ENCODE measurements at places on chromosomes 12 and 14.

GRCh38 chr14:75282170-75282554 is 3.5 kb downstream of the FOS start:
- DNase-seq: no peak

DNA sequence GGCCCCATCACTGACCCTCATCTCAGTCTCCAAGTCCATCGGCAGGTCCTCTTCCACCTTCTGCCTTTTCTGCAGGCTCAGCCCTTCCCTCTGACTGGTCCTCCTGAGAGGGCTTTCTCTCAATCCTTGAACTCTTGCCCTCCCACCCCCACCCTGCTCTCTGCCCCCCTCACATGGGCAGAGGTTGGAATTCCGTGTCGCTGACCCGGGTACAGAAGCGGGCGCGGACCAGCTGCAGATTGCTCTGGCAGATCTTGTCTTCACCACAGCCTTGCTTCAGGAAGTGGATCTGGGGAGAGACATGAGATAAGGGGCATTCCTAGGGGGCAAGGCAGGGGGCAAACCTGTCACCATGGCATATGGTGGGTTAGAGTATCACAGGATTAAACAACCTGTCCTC is 12.4 kb downstream of the ITGA7 start:
- DNase-seq: no peak

DNA sequence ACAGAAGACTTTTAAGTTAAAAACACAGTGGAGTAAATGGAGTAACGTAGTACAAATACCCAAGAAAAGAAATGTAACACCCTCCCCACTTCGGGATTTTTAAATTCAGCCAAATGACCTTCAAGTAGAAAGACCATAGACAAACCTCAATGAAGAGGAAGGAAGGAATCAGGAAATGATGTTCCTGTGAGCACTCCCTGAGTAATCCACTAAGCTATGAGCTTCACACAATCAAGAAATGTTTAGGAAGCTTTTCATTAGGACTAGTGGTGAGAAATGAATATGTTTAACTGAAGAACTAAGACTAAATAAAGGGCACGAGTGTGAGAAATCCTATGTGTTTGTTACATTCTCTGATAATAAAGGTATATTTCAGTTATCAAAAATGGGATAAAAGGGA is 10.1 kb downstream of the TCL1A start:
- DNase-seq: no peak

DNA sequence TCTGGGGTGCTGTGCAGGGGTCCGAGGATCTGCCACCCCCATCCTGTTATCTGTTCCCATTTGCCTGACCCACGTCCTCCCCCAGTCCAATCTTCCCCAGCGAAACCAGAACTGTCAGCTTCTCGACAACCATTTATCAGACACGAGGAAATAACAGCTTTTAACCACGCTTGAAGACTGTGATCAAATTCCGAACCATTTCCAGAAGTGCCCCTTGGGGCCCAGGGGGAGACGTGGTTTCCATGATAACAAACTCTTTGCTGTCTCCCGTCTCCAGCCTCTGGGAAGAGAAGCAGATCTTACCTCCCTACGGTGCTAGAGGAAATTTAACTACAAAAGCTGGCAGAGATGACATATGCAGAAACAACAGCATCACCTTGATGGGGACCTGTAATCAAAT is 35.1 kb upstream of the SRRM4 start:
- DNase-seq: no peak

GRCh38 chr12:22366181-22366580 is 31.7 kb upstream of the ST8SIA1 start:
- DNase-seq: no peak

DNA sequence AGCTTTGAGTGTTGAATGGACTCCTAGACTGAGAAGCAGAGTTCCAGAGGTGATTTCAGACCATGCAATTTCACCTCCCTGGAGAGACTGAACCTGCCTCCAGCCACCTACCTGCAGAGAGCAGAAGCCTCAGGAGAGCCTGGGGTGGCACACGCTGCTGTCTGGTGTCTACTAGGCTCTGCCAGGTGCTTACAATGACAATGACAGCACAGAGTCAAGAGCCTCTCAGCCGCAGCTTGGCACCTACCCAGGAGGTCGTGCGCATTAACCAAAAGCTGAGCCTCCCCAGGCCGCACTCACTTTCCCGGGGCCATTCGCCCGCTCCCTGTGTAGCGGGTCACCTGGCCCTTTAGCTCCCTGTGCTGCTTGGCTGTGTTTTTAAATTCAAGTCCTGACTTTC is 63.2 kb downstream of the TESC start:
- DNase-seq: no peak

GRCh38 chr14:60184146-60184904 is 19.1 kb upstream of the DHRS7 start:
- no peak for DNase-seq

DNA sequence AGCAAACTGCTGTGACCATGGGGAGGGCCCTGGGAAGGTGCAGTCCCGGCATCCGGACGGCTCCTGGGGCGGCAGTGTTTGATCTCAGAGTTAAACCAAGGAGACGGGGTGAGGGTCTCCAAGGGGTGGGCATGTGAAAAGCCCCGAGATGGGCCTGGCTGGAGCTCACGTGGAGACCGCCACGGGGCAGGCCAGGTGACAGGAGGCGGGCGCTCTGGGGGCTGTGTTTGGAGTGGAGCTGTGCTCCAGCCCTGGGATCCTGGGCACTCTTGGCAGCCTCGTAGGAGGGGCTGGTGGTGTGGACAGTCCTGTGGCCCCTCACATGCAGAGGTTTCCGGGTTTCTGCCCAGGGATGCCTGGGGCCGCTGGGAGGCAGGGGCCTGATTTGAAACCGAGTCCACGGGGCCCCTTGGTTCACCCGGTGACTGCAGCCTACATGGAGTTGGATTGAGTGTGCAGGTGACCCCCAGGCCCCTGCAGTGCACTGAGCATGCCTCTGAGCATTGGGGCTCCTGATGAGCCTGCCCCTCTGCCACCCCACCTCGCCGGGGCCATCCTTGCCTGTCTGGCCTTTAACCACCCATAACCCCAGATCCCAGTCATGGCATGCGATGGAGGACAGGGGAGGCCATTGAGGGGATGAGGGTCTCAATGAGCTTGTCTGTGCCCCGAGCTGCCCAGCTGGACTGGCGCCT is 8.4 kb downstream of the KIF26A start:
- no peak for DNase-seq

DNA sequence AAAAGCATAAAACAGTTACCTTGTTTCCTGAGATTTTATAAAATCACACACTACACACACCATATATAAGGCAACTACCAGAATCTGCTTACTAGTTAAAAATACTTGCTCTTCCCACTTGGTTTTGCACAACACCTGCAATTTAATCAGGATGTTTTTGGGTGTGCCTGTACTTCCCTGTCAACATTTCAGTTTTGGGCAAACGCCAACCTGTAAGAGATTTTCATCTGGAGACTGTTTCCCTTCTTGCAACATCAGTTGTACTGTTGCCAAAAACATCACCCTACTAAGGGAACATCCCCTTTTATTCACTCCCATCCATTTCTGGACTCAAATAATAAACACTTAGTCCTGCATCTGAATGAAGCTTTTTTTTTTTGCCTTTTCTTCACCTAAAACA is 172.3 kb downstream of the DUSP6 start:
- peak; percentile 58 for DNase-seq

DNA sequence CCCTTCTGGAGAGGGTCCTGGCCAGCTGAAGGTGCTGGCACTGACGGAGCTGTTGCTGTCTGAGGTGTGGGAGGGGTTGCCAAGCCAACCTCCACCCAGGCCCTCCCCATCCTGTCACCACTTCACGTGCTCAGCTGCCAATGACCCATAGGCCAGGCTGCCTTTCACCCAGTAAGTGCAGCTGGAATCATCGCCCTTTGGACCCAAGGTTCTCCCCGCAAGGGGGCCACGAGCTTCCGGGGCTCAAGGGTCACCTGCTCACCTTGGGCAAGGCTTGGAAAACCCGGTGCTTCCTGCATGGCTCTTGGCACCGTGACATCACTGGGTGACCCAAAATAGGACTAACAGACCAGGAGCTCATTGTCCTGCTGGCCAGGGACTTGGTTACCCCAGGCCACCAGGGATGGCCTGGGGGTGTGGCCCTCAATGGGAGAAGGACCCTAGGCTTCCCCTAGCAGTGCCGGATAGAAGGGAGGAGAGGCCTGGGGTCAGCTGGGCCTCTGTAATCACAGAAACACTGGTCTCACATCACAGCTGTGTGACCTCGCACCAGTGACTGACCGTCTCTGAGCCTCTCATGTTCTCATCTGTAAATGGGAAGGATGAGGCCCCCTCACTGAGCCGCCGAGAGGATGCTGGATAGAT is 51.3 kb downstream of the CCDC85C start:
- no peak for DNase-seq

DNA sequence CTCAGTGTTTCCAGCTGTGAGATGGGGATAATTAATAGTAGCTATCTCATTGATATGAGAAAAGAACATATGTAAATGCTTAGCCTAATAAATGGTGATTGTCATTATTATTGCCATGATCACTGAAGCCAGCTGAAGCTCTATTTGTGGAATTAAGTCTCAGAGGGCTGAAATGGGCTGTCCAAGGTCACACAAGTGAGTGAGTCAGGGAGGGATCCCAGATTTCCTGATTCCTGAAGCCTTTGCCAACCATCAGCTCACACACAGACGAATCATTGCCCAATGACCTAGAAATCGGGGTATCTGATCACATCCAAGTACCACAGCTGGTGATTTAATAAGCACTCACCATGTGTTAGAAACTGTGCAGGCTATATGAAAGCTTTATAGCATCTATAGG is 21.6 kb upstream of the TMEM229B start:
- DNase-seq: no peak

- DNase-seq: no peak
Observed at GRCh38 chr14:35821564-35822411, 4.3 kb upstream of the BRMS1L start.

GRCh38 chr12:70581208-70581607 is 56.0 kb downstream of the PTPRB start:
- no peak for DNase-seq

DNA sequence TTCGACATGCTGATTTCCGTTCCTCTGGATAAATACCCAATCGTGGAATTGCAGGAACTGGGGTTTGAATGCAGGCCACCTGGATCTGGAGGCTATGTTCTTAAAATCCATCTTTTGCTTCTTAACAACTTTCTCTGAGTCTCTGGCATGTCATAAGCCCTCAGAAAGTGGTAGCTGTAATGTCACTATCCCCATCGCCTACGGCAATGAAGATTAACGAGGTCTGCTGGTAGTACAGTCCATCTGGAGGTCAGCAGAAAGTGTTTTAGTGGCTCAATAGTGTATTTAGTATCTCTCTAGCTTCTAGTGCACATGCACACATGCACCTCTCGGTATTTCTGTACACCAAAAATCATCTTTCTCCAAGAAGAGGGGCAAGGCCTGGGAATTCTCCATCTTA is 130.3 kb upstream of the NOS1 start:
- no peak for DNase-seq

DNA sequence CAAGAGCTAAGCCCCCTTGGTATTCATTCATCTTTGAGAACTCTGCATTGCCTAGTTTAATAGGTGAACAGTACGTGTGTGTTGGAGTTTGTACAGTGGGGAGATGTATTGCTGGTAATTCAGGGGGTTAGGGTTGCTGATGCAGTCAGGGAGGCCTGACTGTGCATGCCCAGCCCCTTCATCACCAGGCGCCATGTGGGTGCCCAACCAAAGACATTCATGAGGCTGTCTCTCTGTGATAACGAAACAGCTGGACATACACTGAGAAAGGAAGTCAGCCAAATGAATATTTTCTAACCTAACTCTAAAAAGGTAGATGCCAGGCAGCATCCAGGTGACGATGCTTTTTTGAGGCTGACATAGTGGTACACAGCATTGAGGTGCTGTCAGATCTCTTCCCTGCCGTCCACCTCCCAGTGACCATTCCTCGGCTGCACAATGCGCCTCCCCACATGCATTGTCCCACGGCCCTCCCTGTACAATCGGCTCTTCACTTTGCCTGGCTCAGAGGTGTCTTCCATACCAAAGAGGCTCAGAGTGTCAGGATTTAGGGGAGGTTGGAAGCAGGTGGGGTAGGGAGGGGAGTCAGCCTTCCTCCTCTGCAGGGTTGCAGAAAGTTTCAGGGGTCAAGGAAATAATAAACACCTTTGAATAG is 19.0 kb downstream of the EML1 start:
- no peak for DNase-seq

- DNase-seq: no peak
Observed at GRCh38 chr14:63510538-63510937, 32.6 kb downstream of the PPP2R5E start.

DNA sequence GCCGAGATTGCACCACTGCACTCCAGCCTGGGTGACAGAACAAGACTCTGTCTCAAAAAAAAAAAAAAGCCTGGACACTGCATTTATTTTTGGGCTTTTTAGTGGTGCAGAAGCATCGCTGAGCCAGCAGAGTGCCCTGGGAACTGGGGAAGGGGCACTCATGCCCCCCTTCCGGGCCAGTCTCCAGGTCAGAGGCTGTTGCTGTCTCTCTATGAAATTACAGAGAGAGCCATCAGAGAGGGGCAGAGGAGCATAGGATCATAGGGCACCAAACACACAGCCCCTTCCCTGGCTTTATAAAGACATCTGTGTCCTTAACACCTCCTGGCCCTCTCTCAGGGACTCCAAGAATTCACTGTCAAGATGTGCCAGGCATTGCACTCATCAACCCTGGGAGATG is 195.8 kb downstream of the CALM1 start:
- DNase-seq: no peak

- DNase-seq: no peak
Observed at GRCh38 chr14:65472189-65472588, 59.7 kb downstream of the FUT8 start.

DNA sequence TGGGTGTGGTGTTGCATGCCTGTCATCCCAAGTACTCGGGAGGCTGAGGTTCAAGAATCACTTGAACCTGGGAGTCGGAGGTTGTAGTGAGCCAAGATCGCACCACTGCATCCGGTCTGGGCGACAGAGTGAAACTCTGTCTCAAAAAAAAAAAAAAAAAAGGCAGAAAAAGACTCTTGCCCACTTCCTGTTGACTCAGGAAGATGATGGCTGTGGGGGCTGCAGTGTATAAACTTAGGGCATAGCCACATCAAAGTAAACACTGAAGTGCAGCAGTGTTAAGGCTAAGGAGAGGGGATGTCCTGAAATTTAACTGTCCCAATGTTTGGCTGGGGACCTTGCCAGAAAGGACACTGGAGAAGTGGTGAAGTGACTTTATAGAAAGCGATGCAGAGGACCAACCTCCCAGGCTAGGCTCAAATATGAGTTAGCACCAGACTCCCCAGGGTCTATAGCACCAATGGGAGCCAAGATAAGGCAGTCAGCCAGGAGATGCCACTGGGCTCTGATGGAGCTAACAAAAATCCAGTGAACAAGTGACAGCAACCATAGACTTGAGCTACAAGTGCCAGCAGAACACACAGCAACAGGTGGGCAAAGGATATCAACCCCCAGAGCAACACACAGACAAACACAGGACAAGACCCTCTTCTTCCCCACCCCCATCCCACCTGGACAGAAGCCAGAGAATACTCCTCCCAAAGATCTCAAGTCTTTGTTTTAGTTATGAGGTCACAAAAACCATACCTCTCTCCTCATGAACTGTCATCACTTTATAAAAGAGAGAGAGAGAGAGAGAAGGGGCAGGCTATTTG is 28.0 kb downstream of the NELL2 start:
- no peak for DNase-seq

- no peak for DNase-seq
Observed at GRCh38 chr12:103441437-103442181, 54.2 kb downstream of the C12orf42 start.

Measured in keratinocyte (primary cell).